ENCODE measurements at places on chromosomes 11 and 22. TPM values are rescaled to one million over a fixed set of nuclear protein-coding genes. Genes with fewer than 3 reads are reported as not detected.

The MSANTD2 gene
- 7.2 TPM for total RNA-seq

The MS4A15 gene
- total RNA-seq, result not detected

The C11orf42 gene
- not detected for total RNA-seq

The RPUSD4 gene
- 52.8 TPM for total RNA-seq

DNA sequence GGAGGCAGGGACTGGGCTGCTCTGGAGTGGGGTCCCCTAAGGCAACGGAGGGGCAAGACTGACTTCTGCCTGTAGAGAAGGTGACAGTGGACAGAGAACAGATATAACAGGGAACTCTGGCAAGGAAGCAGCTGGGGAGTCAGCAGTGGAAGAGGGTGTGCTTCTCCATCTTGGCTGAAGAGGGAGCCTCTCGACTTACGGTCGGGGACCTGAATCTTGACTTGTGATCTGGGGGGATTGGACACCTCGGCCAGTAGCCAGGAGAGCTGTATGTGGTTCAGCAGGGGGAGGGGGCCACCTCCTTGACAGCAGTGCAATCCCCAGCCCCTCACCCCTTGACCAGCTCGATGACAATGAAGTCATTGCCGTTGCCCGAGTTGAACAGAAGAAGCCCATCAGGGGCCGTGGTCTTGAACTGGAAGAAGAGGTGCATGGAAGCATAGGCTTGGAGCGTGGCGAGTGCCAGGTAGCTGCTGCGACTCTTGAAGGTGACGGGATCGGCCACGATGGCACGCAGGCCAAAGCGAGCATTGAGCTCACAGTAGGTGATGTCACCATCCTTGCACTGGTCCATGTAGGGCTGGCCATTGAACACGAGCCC is 60.0 kb downstream of the SLC22A12 start:
- no peaks in the 10 kb centered on the region for H3K36me3 ChIP-seq
- no peak overlapping the region for H3K4me3 ChIP-seq
- no peak for DNase-seq
- H3K27ac ChIP-seq, result no peak overlapping the region

GRCh38 chr11:128251140-128251539 is 336.2 kb downstream of the ETS1 start:
- H3K4me3 ChIP-seq, result no peak overlapping the region
- no peak for DNase-seq
- H3K36me3 ChIP-seq, result no peaks in the 10 kb centered on the region
- no peaks in the 10 kb centered on the region for H3K4me1 ChIP-seq

DNA sequence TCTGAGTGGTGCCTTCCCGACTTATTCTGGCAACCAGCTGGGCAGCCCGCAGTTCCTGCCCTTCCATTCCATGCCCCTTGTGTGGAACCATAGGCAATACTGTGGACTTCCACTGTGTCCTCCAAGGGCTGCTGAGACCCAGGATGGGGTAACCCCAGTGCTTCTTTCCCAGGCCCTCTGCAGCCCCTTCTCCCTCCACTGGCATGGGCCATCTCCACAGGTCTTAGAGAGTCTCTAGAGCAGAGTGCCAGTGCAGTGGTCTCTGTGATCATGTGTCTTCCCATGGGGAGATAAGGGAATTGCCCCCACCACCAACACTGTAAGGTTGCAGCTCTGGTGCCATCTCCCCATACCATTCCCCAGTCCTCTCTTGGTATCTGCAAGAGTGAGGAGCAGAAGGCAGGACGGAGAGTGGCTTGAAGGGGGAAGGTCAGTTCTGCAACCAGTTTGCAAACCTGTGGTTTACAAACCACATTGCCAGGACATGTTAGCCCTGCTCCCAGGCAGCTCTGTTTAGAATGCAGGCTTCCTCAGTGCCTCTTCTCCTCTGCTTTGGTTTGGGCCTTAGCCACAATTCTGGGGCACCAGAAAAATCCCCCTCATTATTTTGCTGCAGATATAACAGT is 20.9 kb upstream of the DRD2 start:
- H3K4me1 ChIP-seq, result no peaks in the 10 kb centered on the region
- no peak overlapping the region for H3K27ac ChIP-seq
- H3K36me3 ChIP-seq, result no peaks in the 10 kb centered on the region
- DNase-seq, result no peak

DNA sequence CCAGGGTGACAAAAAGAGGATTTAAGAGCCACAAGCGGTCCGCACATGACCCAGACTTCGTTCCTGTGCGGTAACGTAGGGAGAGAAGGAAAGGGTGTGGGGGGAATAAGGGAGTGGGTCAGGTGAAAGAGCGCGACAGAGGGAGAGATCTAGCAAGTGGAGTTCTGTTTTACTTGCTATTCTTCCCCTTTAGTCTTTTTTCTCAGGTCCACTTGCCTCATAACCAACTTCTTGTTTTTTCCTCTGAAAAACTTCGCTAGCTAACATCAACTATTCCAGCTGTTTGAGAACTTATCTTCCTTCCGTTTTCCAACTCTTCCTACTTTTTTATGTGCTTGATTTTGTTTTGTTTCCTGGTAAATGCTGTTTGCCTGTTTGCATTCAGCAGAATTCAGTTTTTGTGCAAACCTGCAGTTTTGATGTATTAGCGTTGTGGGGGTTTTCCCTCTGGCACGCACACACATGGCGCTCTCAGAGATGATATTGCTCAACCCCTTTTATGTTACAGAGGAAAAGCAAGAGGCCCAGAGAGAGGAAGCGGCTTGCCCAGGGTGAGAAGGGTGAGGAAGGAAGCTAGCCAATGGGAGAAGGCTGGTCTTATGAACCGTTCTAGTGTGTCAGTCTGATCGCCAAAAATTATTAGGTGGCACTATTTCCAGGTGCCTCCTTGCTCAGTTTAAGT is 592 bp upstream of the CTSC start:
- peak overlapping the region; percentile 83 for H3K4me3 ChIP-seq
- no peaks in the 10 kb centered on the region for H3K27me3 ChIP-seq
- peak overlapping the region; percentile 85 for H3K27ac ChIP-seq
- peaks cover 27% of the 10 kb centered on the region for H3K36me3 ChIP-seq
- peaks cover 35% of the 10 kb centered on the region for H3K4me1 ChIP-seq

DNA sequence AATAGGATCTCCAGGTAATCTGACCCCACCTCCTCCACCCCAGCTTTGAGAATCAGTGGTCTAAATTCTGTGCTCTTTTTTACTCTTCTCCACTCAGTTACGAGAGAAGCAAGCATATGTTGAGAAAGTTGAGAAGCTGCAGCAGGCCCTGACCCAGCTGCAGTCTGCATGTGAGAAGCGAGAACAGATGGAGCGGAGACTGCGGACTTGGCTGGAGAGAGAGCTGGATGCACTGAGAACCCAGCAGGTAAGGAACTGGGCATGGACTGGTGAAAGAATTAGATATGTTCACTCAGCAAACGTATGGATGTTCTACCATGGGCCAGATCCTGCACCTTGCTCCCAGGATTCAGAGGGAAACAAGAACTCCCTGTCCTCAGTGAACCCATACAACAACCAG is 85.7 kb downstream of the AMOTL1 start:
- no peaks in the 10 kb centered on the region for H3K4me1 ChIP-seq
- DNase-seq, result no peak
- no peak overlapping the region for H3K27ac ChIP-seq
- H3K27me3 ChIP-seq, result no peaks in the 10 kb centered on the region
- no peaks in the 10 kb centered on the region for H3K36me3 ChIP-seq

DNA sequence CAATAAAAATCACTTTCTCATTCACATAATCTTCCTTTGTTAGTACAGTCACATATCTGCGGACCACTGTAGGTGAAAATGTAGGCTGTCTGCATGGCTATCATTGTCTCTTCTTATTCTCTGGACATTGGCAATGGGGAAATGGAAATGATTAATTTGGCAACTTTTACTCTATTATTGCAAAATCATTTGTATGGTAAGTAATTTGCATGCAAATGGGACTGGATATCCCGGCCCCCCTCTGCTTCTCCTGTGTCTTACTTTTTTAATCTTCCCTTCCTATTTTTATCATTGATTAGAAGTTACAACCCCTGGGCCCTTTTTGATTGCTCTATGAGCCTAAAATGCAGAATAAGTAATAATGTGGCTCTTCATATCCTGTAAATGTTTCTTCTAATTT is 6.0 kb downstream of the GRK3 start:
- H3K36me3 ChIP-seq, result peaks cover 15% of the 10 kb centered on the region
- peaks cover 42% of the 10 kb centered on the region for H3K4me1 ChIP-seq
- peaks cover 4% of the 10 kb centered on the region for H3K27me3 ChIP-seq

DNA sequence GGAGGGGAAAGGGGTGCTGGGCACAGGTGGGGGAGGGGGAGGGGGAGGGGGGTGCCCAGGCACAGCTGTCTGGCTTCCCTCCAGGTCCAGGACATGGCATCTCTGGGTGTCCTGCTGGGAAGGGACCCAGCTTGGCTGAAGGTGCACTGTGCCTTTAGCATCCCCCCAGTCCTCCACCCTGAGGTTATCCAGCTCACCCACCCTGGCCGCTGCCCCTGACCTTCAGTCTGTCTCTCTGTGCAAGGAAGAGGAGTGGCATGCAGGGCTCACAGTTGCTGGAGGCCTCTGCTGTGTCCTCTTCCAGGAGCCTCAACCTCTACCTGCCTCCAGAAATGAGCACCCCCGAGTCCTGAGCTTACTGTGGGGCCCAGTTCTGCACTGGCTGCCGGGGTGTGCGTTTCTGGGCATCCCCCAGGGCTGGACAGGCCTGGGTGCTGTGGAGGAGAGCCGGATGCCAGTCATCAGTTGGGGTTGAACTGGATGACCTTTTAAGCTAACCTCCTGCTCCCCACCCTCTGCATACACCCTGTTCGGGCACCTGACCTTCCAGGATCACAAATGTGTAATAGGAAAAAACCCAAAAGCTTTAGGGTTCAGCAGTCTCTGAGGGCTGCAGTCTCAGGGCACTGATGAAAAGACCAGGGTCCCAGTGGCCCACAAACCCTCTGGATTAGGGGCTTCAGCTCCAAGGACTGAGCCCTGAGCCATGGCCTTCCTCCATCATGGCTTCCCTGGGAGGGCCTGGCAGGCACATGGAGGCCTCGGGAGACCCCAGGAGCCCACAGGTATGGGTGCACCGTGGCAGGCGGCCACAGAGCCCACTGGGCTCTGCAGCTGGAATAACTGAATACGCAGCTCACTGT is 9.6 kb upstream of the CTSD start:
- H3K27me3 ChIP-seq, result peaks cover 5% of the 10 kb centered on the region
- peaks cover 9% of the 10 kb centered on the region for H3K4me1 ChIP-seq
- no peak overlapping the region for H3K4me3 ChIP-seq
- H3K36me3 ChIP-seq, result no peaks in the 10 kb centered on the region
- DNase-seq, result no peak

- H3K27ac ChIP-seq, result no peak overlapping the region
- H3K27me3 ChIP-seq, result peaks cover 6% of the 10 kb centered on the region
- H3K36me3 ChIP-seq, result no peaks in the 10 kb centered on the region
- no peak overlapping the region for H3K4me3 ChIP-seq
- peaks cover 5% of the 10 kb centered on the region for H3K4me1 ChIP-seq
These were observed 57.5 kb downstream of the BTG4 start for GRCh38 chr11:111454561-111455192.

DNA sequence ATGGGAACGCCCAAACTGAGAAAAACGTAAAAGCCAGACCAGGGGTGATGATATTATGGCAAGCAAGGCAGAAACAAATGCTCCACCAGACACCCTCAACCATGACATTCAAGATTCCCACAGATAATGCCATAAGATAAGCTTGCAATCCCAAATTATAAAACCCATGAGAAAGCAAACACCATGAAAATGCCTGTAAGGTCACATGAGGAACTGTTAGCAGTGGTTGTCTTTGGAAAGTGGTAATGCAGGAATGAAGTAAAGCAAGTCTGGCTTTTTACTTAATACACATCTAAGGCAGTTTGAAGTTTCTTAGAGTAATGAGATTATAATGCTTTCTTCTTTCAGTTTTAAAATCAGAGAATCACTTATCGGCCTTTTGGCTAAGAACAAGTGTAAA is 111.0 kb downstream of the MN1 start:
- H3K36me3 ChIP-seq, result no peaks in the 10 kb centered on the region
- H3K4me3 ChIP-seq, result no peak overlapping the region
- H3K4me1 ChIP-seq, result no peaks in the 10 kb centered on the region
- H3K27ac ChIP-seq, result no peak overlapping the region

DNA sequence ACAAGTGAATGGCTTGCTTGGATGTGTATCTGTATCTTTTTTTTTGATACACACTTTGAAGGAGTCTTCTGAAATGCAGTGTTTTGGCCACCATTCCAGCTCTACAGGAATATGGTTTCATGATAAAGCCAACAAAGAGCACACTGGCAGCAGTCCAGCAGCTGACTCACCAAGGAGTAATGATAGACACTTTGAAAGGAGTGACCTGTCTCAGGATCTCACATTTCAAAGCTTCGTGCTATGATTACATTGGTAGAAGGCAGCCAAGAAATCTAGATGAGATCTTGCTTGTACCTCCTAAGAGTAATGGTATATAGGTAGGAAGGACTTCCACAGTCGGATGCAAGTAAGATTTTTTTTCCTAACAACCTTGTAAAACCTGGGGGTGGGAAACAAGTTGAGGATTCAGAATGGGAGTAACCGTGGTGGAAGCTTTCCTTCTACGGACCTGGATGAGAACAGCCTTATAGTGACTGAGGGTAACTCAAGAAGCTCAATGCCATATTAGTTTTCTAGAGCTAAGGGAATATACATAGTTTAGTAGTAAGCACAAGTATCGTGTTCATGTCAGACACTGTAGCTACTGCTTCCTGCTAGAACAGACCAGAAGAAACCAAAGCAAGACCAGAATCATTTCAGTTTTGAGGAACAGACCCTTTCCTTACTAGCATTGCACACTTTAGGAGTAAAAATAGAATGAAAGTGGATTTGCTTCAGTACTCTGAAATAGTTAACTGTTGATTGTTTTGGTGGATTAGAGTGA is 25.0 kb downstream of the MTMR3 start:
- H3K4me1 ChIP-seq, result peaks cover 42% of the 10 kb centered on the region
- H3K36me3 ChIP-seq, result no peaks in the 10 kb centered on the region
- no peak overlapping the region for H3K27ac ChIP-seq
- DNase-seq, result peak; percentile 4
- H3K27me3 ChIP-seq, result no peaks in the 10 kb centered on the region

DNA sequence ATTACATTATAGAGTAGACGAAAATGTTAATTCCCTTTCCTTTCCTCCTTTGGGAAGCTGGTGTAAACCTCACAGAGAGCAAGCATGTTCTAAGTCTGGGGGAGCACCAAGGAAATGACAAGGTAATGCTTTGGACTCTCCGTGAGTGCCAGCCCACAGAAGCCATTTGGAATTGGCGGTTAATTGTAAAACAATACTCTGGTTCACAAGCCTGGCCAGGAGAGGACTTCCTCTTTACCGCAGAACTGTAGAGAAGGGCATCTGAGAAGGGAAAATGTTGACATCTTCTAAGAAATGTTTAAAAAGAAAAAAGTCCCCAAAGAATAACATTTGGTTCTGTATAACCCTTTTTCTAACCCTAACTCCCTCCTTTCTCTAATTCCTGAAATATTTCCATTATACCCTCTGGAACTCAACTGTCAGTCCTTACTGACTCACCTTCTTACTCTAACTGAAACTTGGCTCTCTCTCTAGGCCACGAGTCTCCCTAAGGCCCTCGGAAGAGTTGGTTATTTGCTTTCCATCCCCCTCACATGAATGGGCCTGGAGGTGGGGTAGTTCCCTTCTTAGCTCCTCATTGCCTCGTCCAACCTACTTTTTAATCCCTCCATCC is 379.8 kb downstream of the SOX6 start:
- no peaks in the 10 kb centered on the region for H3K4me1 ChIP-seq
- no peaks in the 10 kb centered on the region for H3K27me3 ChIP-seq
- H3K36me3 ChIP-seq, result no peaks in the 10 kb centered on the region
- no peak overlapping the region for H3K4me3 ChIP-seq
- no peak for DNase-seq
- no peak overlapping the region for H3K27ac ChIP-seq

GRCh38 chr11:65695459-65696241 is 16.4 kb upstream of the KAT5 start:
- H3K27ac ChIP-seq, result no peak overlapping the region
- peaks cover 3% of the 10 kb centered on the region for H3K4me1 ChIP-seq
- DNase-seq, result no peak
- H3K27me3 ChIP-seq, result no peaks in the 10 kb centered on the region
- H3K4me3 ChIP-seq, result no peak overlapping the region
- no peaks in the 10 kb centered on the region for H3K36me3 ChIP-seq

Measured in activated naive CD8-positive, alpha-beta T cell treated with anti-CD3 and anti-CD28 coated beads for 36 hours (primary cell).